GM13976 (cell line): ENCODE measurements at places on chromosomes 6 and 20.

- peak; percentile 91 for DNase-seq
These were observed at the start of gene MRS2 for GRCh38 chr6:24402697-24403500. Gene MRS2, plus strand, starts transcription at chr6:24402936. Its CDS starts 111 bp downstream, at chr6:24403047.

DNA sequence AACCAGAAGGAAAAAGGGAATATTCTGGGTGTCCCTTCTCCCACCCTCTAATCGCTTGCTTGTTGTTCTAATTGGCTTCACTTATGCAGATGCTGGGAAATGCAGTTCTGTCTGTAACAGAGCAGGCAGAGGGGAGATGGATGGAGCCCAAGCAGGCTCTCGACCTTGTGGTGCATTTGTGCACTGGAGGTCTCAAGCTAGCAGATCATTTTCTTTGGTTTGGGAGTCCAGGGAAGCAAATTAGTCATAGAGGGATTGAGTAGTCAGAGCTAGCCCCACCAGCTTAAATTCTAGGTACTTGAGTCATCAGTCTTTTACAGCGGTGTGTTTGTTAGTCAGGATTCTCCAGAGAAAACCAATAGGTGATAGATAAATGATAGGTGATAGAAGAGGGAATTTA, 234.7 kb upstream of the ECI2 start:
- no peak for DNase-seq

GRCh38 chr6:41182069-41183034, 18.6 kb downstream of the TREML2 start:
- peak; percentile 54 for DNase-seq

- DNase-seq, result no peak
These were observed 23.1 kb downstream of the NEDD9 start for GRCh38 chr6:11209369-11209768.

DNA sequence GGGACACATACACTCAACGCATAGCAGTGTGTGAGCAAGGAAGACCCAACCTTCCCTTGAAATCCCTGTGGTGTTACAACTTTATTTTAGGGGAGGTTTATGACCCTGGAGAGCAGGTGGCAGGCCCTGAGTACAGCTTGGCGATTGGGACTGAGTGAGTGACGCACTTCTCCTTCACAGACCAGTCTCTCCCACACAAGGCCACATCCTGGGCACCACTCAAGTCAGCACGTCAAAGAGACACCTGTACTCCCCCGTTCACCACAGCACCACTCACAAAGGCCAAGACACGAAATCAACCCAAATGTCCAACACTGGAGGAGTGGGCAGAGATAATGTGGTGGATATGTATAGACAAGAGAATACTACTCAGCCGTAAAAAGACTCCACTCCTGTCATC, 57.0 kb upstream of the FRMD1 start:
- no peak for DNase-seq

- no peak for DNase-seq
These were observed 541 bp upstream of the IL20RA start for GRCh38 chr6:137045222-137045789.

DNA sequence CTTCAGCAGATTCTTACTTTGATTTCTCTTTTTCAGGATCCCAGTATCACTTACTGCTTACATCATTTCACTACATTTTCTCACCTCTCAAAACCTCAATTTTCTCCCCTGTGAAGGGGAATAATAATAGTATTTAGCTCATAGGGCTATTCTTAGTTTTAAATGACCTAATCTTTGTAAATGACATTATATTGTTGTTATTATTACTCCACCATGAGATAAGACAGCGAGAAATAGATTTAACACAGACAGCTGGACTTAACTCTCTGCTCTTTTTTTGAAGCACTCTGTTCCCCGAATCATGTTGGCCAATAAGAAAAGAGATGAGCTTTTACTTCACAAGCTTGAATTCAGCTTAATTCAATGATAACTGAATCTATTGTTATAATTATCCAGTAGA, 108.5 kb upstream of the QKI start:
- no peak for DNase-seq

- no peak for DNase-seq
These were observed 32.1 kb downstream of the TP53INP2 start for GRCh38 chr20:34736106-34736735.

GRCh38 chr20:15248618-15249395, 911.4 kb upstream of the FLRT3 start:
- no peak for DNase-seq

DNA sequence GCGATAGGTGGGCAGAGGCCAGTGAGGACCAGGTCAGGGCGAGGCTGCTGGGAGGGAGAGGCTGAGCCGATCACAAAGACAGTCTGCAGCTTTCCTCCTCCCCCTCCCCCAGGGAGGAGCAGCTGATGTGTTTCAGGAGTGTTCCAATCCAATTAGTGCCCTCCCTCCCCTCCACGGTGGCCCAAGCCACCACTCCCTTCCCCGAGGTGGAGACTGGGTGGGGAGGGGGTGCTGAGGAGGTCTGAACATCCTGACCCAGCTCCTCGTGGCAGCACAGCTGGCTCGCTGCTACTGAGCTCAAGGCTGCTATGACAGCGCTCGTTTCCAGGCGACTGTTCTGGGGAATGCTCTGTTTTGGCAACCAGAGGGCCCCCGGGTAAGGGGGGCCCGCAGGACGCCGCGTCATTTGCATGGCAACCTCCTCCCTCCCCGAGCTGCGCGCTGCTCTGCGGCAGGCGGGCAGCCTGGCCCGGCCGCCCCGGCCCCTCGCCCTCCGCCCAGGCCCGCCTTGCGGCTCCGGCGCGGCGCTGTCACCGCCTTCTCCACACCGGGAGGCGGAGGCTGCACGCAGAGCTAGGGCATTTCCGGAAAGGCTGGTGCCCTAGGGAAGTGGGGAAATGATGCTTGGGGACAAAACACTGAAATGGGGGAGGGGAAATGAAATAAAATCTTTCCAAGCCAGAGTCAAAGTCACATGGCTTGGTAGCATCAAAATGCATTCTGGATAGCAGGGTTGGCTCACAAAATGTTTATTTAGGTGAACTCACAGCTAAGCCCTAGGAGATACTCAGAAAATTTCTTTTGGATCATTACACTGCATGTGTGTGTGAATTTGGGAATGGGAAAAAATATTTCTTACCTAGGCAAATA, 67.4 kb upstream of the PIM1 start:
- DNase-seq, result peak; percentile 81

GRCh38 chr20:44080064-44080463, 106.9 kb downstream of the JPH2 start:
- no peak for DNase-seq

DNA sequence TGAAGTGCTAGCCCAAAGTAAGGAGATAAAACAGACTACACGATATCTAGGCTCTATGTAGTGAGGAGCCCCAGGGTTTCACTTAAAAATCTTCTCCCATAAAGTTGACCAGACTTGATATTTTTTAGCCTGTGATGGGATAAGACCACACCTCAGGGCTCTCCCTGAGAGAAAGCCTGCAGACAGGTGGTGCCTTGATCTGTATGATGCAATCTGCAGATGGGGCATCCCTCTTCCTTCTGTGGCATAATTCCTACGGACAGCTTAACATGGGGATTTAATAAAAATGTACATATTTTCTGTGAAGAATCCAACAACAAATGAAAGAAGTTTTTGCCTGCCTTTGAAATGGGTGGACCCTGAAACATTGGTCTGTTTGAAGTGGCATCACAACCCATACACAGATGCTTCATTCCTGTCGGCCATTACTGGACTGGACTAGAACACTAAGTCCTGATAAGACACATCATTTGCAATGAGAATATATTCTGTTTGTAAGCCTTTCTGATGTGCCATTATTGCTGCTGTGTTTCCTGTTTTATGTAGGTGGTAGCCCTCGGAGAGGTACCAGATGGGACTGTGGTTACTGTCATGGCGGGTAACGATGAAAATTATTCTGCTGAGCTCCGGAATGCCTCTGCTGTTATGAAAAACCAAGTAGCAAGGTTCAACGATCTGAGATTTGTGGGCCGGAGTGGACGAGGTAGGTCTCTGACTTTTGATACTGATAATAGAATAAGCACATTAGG, 53.8 kb upstream of the SUPT3H start:
- DNase-seq, result no peak

- DNase-seq, result peak; percentile 83
These were observed 65.8 kb upstream of the ARMC2 start for GRCh38 chr6:108782179-108783041.

DNA sequence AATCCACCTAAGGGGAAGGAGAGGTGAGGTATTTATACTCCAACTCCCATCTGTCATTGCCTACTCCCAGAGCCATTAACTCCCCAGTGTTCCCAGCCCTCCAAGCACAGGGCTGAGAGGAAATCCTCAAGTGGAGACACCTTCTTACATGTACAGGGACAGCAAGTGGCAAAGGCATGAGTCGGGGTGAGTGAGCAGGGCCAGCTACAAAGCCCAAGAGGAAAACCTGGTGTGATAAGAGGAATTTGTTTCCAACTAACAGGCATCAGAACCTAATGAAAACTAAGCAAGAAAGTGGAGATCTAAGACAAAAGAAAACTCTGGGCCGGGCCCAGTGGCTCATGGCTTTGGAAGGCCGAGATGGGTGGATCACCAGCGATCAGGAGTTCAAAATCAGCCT, 70.0 kb upstream of the SRSF6 start:
- no peak for DNase-seq

DNA sequence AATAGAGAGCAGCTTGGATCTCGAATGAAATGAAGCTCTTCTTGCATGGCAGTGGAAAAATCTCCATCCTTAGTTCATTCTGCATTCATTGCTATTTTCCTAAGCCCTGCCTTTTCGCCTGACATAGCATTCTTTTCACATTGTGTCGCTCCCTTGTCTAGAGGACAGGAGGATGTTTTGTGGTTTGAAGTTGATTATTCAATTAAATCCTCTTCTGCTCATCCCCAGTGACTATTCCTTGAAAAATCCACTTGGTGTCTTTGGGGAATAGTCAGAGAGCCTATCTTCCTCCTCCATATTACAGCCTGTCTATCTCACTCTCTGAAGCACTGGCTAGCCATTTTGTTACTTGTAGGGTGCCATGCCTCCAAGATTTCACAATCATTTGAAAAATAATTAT, 161.2 kb downstream of the KLHL32 start:
- no peak for DNase-seq

DNA sequence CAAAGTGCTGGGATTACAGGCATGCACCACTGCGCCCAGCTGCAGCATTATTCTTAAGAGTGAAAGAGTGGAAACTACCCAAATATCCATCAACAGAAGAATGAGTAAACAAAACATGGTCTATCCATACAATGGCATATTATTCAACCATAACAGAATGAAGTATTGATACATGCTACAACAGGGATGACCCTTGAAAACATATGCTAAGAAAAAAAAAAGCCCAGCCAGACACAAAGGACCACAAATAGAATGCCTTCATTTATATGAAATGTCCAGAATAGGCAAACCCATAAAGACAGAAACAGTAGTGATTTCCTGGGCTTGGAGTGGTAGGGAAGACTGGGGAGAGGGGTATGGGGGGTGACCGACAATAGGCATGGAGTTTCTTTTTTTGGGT, 7.1 kb downstream of the TUBB2B start:
- DNase-seq, result no peak

DNA sequence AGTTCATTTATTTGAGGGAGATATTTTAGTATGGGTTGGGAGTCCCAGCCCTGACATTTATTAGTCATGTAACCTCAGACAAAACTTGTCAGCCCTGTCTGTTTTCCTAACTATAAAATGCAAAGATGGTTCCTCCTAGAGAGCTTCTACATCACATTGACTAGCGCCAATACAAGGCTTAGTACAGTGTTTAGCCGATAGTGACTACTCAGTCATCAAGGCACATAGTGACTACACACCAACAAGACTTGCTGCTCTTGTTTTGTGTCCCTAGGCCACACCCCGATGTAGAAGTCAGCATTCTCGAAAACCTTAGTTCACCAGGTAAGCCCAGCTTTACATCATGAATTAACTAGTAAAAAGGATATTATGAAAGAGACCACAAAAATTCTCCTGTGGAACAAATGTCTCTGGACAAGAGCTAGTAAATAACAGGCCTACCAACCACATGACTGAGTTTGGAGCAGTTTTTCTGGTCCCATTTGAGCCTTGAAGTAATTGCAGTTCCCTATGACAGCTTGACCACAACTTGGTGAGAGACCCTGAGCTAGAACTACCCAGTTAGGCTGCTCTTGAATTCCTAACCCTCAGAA, 68.8 kb downstream of the PFDN4 start:
- DNase-seq, result no peak
